ENCODE measurements at places on chromosomes 5 and 9. TPM values are rescaled to one million over a fixed set of nuclear protein-coding genes. Genes with fewer than 3 reads are reported as not detected.

GRCh38 chr9:4389755-4390154 lies 89.9 kb upstream of the GLIS3 start:
- no peaks in the 10 kb centered on the region for H3K27me3 ChIP-seq
- DNase-seq: no peak
- H3K4me3 ChIP-seq: no peak overlapping the region
- no peak overlapping the region for H3K27ac ChIP-seq
- H3K36me3 ChIP-seq: no peaks in the 10 kb centered on the region
- H3K4me1 ChIP-seq: no peaks in the 10 kb centered on the region

- peak overlapping the region; percentile 71 for H3K27ac ChIP-seq
- peak; percentile 82 for DNase-seq
- H3K27me3 ChIP-seq: no peaks in the 10 kb centered on the region
- no peak overlapping the region for H3K4me3 ChIP-seq
These were observed 228.9 kb downstream of the FANCC start for GRCh38 chr9:95088421-95089161.

- H3K4me3 ChIP-seq: no peak overlapping the region
- H3K4me1 ChIP-seq: peaks cover 12% of the 10 kb centered on the region
- DNase-seq: no peak
- H3K27me3 ChIP-seq: peaks cover 46% of the 10 kb centered on the region
These were observed 4.6 kb downstream of the EFNA5 start for GRCh38 chr5:107666051-107666655.

DNA sequence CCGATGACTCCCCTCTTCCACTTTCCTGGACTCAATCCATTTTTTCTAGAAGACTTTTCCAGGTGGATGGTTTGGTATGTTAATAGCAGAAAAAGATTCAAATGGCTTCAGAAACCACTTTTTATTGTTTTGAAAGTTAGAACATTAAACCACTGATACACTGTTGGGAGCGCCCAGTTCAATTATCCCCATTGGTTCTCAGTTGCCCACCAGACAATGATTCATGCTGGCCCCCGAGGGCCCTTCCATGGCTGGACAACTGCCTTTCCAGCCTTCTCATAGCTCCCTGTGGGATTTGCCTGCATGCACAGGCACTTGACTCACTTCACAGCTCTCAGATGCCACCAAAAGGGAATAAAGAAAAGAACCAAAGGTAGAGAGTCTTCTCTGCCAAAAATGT lies 21.3 kb upstream of the ANKRD34B start:
- DNase-seq: no peak
- H3K4me3 ChIP-seq: no peak overlapping the region
- H3K36me3 ChIP-seq: no peaks in the 10 kb centered on the region
- H3K27me3 ChIP-seq: no peaks in the 10 kb centered on the region
- H3K4me1 ChIP-seq: no peaks in the 10 kb centered on the region

DNA sequence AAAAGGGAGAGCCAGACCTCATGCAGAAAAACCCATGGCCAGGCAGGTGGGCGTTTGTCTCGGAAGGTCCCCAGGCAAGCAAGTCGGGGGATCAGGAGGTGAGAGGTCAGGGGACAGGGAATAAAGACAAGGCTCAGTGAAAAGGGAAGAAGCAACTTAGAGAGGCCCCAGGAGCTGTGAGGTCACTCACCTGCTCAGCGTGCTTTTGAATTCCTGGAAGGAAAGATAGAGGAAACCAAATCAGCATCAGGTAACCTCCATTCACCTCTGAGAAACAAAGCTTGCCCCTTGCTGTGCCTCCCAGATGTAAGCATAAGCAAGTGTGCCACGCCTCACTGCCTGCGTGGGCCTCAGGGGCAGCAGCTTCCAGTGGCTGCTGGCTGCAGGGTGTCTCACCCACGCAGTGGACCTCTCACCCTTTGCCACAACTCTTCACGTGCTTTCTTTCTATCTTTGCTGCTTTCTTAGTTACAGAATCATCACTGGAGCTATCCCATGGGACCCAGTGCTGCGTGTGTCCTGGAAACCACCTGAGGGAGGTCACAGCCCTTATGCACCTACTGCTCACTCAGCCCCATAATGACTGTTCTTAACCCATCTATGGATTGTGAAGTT lies 6.0 kb downstream of the TRIM7 start:
- H3K4me1 ChIP-seq: no peaks in the 10 kb centered on the region
- no peak overlapping the region for H3K27ac ChIP-seq
- no peaks in the 10 kb centered on the region for H3K27me3 ChIP-seq
- H3K36me3 ChIP-seq: peaks cover 5% of the 10 kb centered on the region

GRCh38 chr5:102278231-102278630 lies 17.9 kb downstream of the SLCO4C1 start:
- no peaks in the 10 kb centered on the region for H3K36me3 ChIP-seq
- no peak for DNase-seq
- no peak overlapping the region for H3K27ac ChIP-seq
- H3K4me1 ChIP-seq: no peaks in the 10 kb centered on the region
- H3K4me3 ChIP-seq: no peak overlapping the region

- H3K27me3 ChIP-seq: no peaks in the 10 kb centered on the region
- no peak overlapping the region for H3K27ac ChIP-seq
- H3K4me1 ChIP-seq: no peaks in the 10 kb centered on the region
- no peak for DNase-seq
- no peak overlapping the region for H3K4me3 ChIP-seq
These were observed 27.4 kb upstream of the TOMM5 start for GRCh38 chr9:37619806-37620205.

GRCh38 chr9:77215874-77216273 lies 38.5 kb downstream of the VPS13A start:
- no peak overlapping the region for H3K4me3 ChIP-seq
- H3K4me1 ChIP-seq: no peaks in the 10 kb centered on the region
- no peaks in the 10 kb centered on the region for H3K27me3 ChIP-seq

DNA sequence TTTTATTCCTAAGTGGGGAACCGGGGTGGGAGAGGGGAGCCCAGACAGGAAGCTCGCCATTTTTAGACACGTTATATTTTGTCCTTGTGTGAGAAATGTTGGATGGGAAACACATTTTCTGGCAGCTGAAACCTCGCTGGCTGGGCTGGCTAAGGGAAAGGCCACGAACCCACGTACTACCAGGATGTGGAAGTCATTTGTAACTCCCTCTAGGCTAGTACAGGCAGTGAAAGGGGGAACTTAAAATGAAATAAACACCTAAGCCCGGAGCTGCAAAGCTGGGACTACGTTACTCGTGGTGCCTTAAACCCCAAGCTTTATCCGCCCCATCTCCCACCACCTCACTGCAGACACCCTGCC lies 42.5 kb downstream of the TMEM174 start:
- H3K4me1 ChIP-seq: peaks cover 19% of the 10 kb centered on the region
- H3K36me3 ChIP-seq: no peaks in the 10 kb centered on the region
- no peaks in the 10 kb centered on the region for H3K27me3 ChIP-seq
- peak overlapping the region; percentile 40 for H3K4me3 ChIP-seq
- no peak overlapping the region for H3K27ac ChIP-seq
- no peak for DNase-seq

The GPR151 gene
- total RNA-seq: not detected

The FBXO10 gene
- total RNA-seq: 5.1 TPM

The PSD2 gene
- total RNA-seq: 0.03 TPM

The FCN2 gene
- total RNA-seq: not detected

The SOX30 gene
- 5.8 TPM for total RNA-seq
